Colonic mucosa (tissue), 4 donors: ENCODE measurements at places on chromosomes 5 and 9. TPM values are rescaled to one million over a fixed set of nuclear protein-coding genes. Genes with fewer than 3 reads are reported as not detected.

- no peak overlapping the region for H3K4me3 ChIP-seq
- H3K27me3 ChIP-seq: no peaks in the 10 kb centered on the region
- H3K36me3 ChIP-seq: no peaks in the 10 kb centered on the region
- no peak overlapping the region for H3K27ac ChIP-seq
These were observed 77.9 kb upstream of the ATG10 start for GRCh38 chr5:81893961-81894360.

- H3K36me3 ChIP-seq: no peaks in the 10 kb centered on the region
- H3K27ac ChIP-seq: no peak overlapping the region
- no peaks in the 10 kb centered on the region for H3K27me3 ChIP-seq
- no peak overlapping the region for H3K4me3 ChIP-seq
These were observed 52.1 kb upstream of the PAPPA start for GRCh38 chr9:116101516-116101915.

- no peaks in the 10 kb centered on the region for H3K36me3 ChIP-seq
- H3K4me3 ChIP-seq: no peak overlapping the region
- peaks cover 16% of the 10 kb centered on the region for H3K4me1 ChIP-seq
- H3K27me3 ChIP-seq: no peaks in the 10 kb centered on the region
- no peak for DNase-seq
- H3K27ac ChIP-seq: no peak overlapping the region
These were observed 16.6 kb upstream of the FBP2 start for GRCh38 chr9:94610181-94610606.

GRCh38 chr5:75468593-75468992, 42.8 kb downstream of the CERT1 start:
- DNase-seq: no peak
- H3K4me1 ChIP-seq: no peaks in the 10 kb centered on the region
- H3K27me3 ChIP-seq: no peaks in the 10 kb centered on the region
- H3K27ac ChIP-seq: no peak overlapping the region
- H3K36me3 ChIP-seq: no peaks in the 10 kb centered on the region

- DNase-seq: no peak
- H3K4me3 ChIP-seq: no peak overlapping the region
- H3K4me1 ChIP-seq: no peaks in the 10 kb centered on the region
- H3K27me3 ChIP-seq: no peaks in the 10 kb centered on the region
- no peak overlapping the region for H3K27ac ChIP-seq
- no peaks in the 10 kb centered on the region for H3K36me3 ChIP-seq
These were observed 28.2 kb downstream of the SPATA31C2 start for GRCh38 chr9:88110026-88110425.

GRCh38 chr9:106529616-106530015, 333.4 kb upstream of the ZNF462 start:
- no peaks in the 10 kb centered on the region for H3K27me3 ChIP-seq
- H3K4me3 ChIP-seq: no peak overlapping the region
- DNase-seq: no peak
- no peaks in the 10 kb centered on the region for H3K36me3 ChIP-seq
- no peaks in the 10 kb centered on the region for H3K4me1 ChIP-seq

- H3K4me3 ChIP-seq: no peak overlapping the region
- no peaks in the 10 kb centered on the region for H3K27me3 ChIP-seq
- no peaks in the 10 kb centered on the region for H3K36me3 ChIP-seq
- H3K27ac ChIP-seq: peak overlapping the region; percentile 36
These were observed 24.5 kb upstream of the SEMA4D start for GRCh38 chr9:89522261-89522958.

- H3K4me3 ChIP-seq: no peak overlapping the region
- H3K36me3 ChIP-seq: no peaks in the 10 kb centered on the region
- DNase-seq: no peak
- no peaks in the 10 kb centered on the region for H3K27me3 ChIP-seq
- no peaks in the 10 kb centered on the region for H3K4me1 ChIP-seq
These were observed 914 bp upstream of the CD72 start for GRCh38 chr9:35618854-35619799.

Gene PCDHB5
- 0.66 TPM for total RNA-seq

Gene CARD9
- total RNA-seq: 1.7 TPM

Gene GARIN3
- total RNA-seq: not detected

Gene HTR4
- total RNA-seq: 8.9 TPM

Gene P4HA2
- 53.7 TPM for total RNA-seq

Gene TBC1D2
- 20.1 TPM for total RNA-seq

Gene CCL27
- not detected for total RNA-seq

Gene TIMD4
- total RNA-seq: 2.8 TPM

Gene CD74
- 485 TPM for total RNA-seq
